ENCODE measurements at places on chromosomes 7 and 10.

GRCh38 chr7:23469961-23470250 lies 385 bp downstream of the IGF2BP3 start:
- DNase-seq = no peak

- no peak for DNase-seq
Observed at GRCh38 chr10:63373176-63373575, 92.6 kb downstream of the JMJD1C start.

DNA sequence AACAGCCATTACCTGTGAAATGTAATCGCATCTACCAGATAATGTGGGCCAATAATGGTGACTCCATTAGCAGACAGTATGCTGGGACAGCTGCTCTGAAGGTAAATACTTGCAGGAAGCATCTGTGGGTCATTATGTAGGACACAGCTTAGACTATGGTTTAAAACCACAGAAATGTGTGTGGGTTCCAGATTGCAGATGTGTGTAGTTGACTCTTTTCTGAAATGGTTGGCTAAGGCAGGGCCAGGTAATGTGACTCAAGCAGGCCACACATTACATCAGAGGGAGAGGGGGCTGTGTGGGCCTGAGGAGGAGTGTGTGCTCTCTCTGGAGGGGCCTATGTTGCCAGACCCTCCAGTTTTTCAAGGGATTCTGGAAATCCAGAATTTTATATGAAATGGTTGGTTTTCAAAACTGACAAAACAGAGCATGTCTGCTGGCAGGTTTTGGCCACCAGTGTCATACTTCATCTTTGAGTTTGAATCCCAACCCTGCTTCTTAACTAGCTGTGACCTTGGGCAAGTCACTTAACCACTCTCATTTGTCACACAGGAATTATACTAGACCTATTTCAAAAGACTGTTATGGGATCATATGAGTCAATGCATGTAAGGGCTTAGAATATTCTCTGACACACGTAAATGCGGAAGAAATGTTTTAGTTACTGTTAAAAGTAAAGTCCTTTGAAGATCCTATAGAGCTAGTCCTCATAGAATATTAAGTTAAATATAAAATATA lies 64.5 kb downstream of the MCMBP start:
- DNase-seq = no peak

GRCh38 chr10:71965623-71966022 lies 1.4 kb downstream of the CHST3 start:
- no peak for DNase-seq

- no peak for DNase-seq
Observed at GRCh38 chr10:99296605-99297004, 32.6 kb upstream of the CNNM1 start.

GRCh38 chr10:98910048-98910447 lies 325.6 kb downstream of the HPSE2 start:
- no peak for DNase-seq

GRCh38 chr7:138697535-138698182 lies 3.5 kb downstream of the SVOPL start:
- DNase-seq = no peak

- no peak for DNase-seq
Observed at GRCh38 chr10:17563452-17563851, 53.7 kb downstream of the HACD1 start.

GRCh38 chr7:43112459-43112940 lies at the start of gene HECW1:
Gene HECW1 (plus strand): TSS chr7:43112647. CDS start chr7:43243906, 131,259 bp downstream.
- DNase-seq = no peak

GRCh38 chr7:81029511-81029910 lies 110.7 kb upstream of the SEMA3C start:
- no peak for DNase-seq

- no peak for DNase-seq
Observed at GRCh38 chr10:124512040-124512428, 50.4 kb downstream of the LHPP start.

DNA sequence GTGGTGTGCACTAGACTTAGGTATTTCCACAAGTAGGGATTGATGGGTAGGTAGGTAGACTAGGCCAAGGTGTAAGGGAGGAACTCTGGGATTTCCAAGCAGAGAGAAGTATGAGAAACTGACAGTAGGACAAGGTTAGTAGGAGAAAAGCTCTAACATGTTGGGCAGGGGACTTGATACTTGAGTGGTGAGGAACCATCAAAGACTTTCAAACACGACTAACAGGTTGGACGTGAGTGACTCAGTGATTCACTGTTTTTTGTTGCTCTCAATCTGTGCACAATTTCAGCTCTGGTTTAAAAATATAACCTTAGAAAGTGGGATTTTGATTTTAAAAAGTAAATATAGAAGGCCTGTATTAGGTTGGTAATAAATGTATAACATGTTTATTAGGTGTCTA lies 44.4 kb downstream of the KLHDC10 start:
- DNase-seq = no peak

DNA sequence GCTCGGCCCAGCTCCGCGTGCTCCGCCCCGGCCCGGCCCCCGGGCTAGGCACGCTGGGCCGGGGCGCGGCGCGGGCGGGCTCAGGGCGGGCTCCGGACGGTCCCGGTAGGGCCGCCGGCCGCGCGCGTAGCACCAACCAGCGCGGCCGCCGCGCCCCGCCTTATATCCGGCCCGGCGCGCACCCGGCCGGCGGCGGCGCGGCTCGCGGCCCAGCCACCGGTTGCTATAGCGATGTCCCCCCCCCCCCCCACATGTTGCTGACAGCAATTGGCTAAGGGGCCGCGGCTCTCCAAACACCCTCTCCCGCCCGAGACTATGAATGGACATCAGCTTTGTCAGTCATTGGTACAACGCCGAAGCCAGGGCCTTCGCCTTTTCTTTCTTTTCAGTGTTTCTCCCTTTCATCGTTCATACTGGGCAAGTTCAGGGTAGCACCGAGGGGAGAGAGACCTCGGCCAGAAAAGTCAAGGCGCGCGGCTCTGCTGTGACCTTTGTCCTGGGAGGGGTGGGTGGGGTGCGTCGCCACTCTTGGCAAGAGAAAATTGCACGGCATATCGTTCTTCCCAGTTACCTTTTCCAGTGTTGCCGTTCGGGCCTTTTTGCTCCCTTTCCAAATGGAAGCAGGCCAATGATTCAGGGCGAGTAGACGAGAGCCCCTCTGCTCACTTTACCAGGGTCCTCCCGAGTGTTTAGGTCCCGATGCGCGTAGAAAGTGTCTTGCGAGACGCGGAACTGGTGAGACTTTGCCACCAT lies 354.2 kb downstream of the DNAJB6 start:
- DNase-seq = no peak

DNA sequence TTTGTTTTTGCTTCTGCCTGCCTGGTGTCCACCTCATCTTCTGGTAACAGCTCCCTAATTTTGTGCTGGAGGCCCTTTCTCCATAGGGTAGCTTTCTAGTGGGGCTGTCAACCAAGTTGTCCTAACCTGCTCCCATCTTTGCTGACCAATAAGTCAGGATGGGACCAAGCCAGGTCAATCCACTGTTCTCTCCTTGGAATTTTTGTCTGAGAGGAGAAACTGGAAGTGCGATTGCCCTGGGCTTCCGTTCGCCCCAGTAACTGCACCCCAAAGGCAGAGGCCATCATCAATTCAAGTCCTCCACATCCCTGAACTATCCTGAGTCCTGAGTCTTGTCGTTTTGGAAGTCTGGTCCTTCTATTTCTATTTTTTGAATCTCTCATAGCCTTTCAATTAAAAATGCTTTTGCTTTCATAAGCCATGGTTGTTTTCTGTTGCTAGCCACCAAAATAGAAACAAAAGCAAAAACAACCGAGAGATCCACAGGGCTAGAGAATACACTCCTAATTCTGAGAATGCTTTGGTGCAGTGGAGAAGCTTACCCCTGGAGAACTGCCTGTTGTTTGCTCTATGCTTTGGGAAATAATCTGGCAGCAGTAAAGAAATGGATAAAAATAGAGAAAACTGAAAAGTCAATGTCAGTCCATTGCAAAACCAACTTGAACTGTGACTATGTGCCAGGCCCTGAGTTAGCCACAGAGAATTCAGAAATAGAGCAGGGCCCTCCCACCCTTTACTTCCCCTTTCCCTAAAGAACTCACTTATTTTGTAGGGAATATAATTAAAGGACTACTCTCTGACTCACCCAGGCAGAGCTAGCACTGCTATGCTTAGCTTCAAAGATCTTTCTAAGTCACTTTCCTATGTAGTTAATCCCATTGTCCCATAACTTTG lies 368.1 kb downstream of the CXCL12 start:
- no peak for DNase-seq

- no peak for DNase-seq
Observed at GRCh38 chr10:45118929-45119328, 118.2 kb downstream of the ZNF22 start.

DNA sequence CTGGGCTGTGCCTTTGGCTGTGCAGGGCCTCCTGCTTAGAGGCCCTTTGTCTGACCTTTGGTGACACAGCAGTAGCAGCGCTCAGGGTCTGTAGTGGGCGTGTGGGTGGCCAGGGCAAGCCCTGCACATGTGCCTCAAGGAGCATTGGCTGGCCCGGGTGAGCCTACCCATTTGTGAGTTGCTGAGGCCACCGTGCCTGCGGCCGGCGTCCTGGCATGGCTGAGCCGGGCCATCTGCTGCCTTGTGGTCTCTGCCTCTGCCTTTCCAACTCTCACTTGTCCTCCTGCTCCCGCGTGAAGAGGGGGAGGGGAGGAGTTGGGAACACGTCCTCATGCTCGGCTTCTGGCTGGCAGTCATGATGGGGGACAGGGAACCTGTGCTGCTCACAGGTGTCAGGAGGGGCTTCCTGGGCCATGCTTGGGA lies 9.2 kb upstream of the ORAI2 start:
- no peak for DNase-seq

DNA sequence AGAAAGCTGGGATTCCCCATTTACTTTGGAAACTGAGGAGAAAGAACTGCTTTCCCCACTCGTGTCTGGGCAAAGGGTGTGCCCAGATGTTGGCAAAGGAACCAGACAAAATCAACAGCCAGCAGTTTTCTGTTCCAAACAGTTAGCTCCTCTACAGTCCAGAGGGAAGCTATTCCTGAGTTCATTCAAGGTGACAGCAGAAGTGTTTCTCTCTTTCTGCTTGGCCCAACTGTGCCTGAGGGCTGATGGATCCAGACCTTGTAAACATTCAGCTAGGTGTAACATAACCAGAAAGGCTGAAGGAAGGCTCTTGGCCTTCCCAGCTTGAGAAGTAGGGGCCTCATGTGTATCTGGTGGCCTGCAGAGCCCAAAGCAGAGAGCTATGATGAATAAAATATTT lies 7.0 kb upstream of the ALDH18A1 start:
- DNase-seq = no peak

DNA sequence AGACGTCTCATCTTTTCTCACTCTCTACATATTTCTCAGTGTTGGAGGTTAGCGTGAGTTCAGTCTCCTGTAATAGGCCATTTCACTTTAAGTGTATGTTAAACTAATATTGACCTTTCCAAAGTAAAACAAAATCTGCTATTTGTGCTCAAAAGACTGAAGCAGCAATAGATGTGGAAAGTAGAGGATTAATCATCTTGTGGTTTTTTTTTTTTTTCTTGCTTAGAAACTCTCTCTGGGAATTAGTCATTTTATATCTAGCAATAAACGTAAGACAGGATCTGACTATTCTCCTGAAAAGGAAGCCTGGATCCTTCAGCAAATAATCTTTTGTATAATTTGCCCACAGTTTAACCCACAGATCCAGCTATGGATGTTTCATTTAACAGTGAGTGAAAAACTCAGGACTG lies 81.7 kb downstream of the NRP1 start:
- DNase-seq = no peak

GRCh38 chr10:14304046-14304445 lies 26.7 kb downstream of the FRMD4A start:
- DNase-seq = no peak

DNA sequence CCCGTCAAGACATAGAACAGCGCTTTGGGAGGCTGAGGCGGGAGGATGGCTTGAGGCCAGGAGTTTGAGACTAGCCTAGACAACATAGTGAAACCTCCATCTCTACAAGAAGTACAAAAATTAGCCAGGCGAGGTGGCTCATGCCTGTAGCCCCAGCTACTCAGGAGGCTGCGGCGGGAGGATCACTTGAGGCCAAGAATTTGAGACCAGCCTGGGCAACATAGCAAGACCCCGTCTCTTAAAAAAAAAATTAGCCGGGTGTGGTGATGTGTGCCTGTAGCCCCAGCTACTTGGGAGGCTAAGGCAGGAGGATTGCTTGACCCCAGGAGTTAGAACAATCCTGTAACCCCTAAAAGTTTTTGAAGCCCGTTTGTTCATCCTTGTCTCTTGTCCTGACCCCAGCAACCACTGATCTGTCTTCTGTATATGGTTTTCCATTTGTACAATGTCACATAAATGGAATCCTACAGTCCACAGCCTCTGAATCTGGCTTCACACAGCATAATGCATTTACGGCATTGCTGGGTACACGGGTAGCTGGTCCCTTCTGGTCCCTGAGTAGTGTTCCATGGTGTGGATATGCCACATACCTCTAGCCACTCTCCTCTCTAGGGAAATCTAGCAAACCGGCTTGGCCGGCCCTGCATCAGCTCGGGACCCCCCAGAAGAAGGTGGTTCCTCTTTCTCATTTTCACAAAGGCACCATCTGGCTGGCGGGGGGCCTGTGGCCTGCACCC lies 8.4 kb downstream of the GTF2IRD1 start:
- no peak for DNase-seq

- no peak for DNase-seq
Observed at GRCh38 chr10:521261-522250, 167.9 kb downstream of the DIP2C start.

DNA sequence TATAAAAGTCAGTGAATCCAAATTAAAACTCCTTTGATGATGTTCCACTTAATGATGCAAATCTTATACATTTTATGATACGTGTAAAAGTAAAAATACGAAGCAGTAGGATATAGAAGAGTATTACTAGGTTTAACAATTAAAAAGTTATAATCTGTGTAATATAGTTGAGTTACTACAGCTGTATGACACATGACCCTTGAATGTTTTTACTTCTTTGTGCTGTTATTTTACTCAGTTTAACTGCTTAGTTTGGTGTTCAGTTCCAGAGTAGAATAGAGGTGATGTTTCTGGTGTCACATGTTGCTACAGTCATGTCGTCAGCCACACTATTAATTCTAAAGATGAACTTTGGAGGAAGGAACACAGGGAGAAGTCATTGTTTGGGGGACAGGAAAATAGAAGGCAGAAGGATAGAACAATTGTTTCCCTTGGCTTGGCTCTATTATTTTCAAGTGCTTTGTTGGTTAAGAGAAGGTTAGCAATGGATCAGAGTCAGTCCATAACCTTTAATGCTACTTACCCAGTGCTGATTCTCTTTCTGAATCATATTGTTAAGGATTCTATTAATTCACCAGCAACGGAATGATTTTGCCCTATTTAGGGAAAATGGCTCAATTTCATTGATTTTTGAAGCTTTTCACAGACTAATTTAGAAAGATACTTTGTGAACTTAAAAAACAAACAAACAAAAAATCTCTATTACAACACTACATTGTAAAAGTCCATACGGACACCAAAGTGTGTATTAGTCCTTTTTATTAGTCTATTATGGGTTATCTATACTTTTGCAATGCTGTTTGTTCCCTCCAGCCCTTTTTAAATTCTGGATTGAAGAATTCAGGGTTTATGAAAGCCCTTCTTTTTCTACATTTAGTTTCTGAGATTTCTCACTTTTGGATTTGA lies 73.4 kb downstream of the CPED1 start:
- DNase-seq = no peak

DNA sequence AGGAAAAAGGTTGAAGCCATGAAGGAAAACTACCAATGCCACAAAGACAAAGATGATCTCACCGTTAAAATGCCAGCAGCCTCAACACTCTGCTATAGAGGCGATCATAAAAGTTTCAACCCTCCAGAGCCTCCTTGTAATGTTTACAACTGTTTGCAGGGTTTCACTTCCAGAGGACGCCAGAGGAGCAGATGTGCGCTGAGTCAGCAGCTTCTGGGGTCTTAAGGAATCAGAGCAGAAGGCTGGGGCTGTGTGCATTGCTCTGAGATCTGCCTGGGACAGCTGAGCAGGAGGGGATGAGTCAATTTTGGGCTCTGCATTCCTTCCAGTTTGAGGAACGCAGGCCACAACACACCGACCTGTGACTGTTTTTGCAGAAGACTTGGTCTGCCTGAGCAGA lies 98.3 kb downstream of the TMEM130 start:
- DNase-seq = no peak

Data from NCI-H2107 (cell line).